ENCODE measurements at places on chromosomes 13 and 19.

DNA sequence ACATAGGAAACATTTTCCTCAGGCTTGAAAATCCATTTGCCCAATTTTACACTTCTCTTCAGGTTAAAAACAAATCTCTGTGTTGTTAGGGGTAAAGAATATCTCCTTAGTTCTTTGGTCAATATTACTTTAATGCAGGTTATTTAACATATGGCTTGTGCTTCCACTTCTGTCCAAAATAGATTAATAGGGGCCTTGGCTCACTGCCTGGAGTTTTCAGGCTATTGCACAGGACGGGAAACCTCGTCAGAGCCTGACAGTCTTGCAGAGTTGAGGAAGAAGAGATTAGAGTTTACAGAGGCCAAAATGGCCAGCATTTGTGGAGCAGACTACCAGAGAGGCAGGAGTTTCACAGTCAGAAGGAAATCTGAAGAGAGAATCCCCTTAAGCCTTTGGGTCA, 863.9 kb upstream of the GPC6 start:
- no peak for DNase-seq

DNA sequence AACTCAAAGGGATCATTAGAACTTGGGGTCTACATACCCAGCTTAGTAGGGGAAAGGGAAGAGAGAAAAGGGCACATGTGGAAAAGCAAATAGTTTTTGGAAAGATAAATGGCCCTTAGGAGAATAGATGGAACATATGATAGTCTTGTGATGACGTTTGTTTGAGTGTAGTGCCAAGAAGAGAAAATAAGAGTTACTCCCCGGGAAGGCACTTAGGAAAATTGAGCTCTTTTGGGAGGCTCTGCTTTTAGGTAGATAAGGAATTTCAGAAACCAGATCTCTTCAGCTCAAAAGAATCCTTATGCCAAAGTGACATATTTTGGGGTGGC, 44.8 kb upstream of the SERTM1 start:
- no peak for DNase-seq

GRCh38 chr19:35090506-35091214, 25.0 kb upstream of the FXYD3 start:
- no peak for DNase-seq

- DNase-seq, result no peak
Measured at GRCh38 chr13:51849145-51850101, 4.4 kb upstream of the TMEM272 start.

- no peak for DNase-seq
Measured at GRCh38 chr19:56547535-56547934, 8.8 kb downstream of the ZFP28 start.
